Mesothelial cell of epicardium (in vitro differentiated cells): ENCODE measurements at places on chromosomes 2 and 18.

- H3K4me3 ChIP-seq: no peak overlapping the region
- H3K27me3 ChIP-seq: peaks cover 5% of the 10 kb centered on the region
- no peak overlapping the region for H3K27ac ChIP-seq
- no peak for DNase-seq
- peaks cover 10% of the 10 kb centered on the region for H3K4me1 ChIP-seq
- H3K36me3 ChIP-seq: no peaks in the 10 kb centered on the region
These were observed 64.9 kb downstream of the ZCCHC2 start for GRCh38 chr18:62587689-62588088.

DNA sequence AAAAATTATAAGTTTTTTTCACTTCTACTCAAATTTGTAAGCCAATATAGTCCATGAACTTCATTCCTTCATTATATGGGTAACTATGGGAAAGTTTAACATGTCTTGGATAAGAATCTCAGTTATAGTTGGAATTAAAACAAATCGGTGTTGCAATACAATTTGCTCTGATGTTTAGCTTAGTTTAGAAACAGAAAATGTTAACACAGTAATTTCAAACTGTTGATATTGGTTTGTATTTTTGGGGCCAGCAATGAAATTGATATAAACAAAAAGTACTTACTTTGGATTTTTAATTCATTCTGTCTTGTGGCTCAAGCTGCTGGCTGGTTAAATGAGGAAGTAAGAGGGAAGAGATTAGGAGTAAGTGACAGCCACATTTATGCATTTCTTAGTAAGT, 368.5 kb upstream of the NT5C1B start:
- no peak for DNase-seq
- H3K27me3 ChIP-seq: no peaks in the 10 kb centered on the region
- no peak overlapping the region for H3K4me3 ChIP-seq
- H3K4me1 ChIP-seq: no peaks in the 10 kb centered on the region
- H3K36me3 ChIP-seq: no peaks in the 10 kb centered on the region
- H3K27ac ChIP-seq: no peak overlapping the region

- peaks cover 10% of the 10 kb centered on the region for H3K4me1 ChIP-seq
- H3K36me3 ChIP-seq: no peaks in the 10 kb centered on the region
- H3K4me3 ChIP-seq: no peak overlapping the region
- no peak overlapping the region for H3K27ac ChIP-seq
- DNase-seq: no peak
These were observed 35.4 kb downstream of the ANKRD29 start for GRCh38 chr18:23627321-23627720.

GRCh38 chr2:60873381-60873780, 8.0 kb upstream of the REL start:
- no peaks in the 10 kb centered on the region for H3K27me3 ChIP-seq
- H3K4me3 ChIP-seq: no peak overlapping the region
- DNase-seq: no peak
- no peaks in the 10 kb centered on the region for H3K4me1 ChIP-seq

- H3K4me3 ChIP-seq: no peak overlapping the region
- no peaks in the 10 kb centered on the region for H3K27me3 ChIP-seq
- no peak for DNase-seq
- no peaks in the 10 kb centered on the region for H3K4me1 ChIP-seq
- no peak overlapping the region for H3K27ac ChIP-seq
These were observed 684.6 kb downstream of the TRIB2 start for GRCh38 chr2:13401312-13401711.

- H3K27me3 ChIP-seq: peaks cover 27% of the 10 kb centered on the region
- no peaks in the 10 kb centered on the region for H3K4me1 ChIP-seq
- H3K4me3 ChIP-seq: no peak overlapping the region
- H3K36me3 ChIP-seq: no peaks in the 10 kb centered on the region
These were observed 249.0 kb upstream of the OSR1 start for GRCh38 chr2:19607400-19607799.

DNA sequence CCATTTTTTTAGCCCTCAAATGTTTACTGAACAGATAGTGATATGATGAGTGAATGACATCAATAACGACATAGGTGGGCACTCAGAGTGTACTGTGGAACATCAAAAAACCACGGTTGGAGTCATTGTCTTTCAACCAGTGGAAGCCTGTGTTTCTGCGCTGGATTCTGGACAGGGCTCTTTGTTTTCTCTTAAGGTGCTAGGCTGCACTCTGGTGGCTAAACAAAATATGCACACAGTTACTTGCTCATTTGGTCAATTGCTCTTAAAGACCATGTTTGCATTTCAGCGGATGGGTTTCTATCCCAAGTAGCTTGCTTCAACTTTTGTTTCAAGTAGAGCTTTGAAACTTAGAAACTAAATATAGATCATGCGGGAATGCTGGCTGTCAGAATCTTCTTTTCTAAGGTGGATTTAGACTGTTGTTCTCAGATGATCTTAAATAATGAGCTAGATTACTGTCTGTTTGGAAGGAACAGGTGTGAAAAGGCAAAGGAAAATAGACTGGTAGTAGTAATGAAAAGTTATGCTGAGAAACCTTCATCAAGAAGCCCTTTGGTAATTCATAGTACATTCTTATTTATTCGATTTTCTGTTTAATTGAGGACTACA, 48.5 kb upstream of the LYPD6B start:
- no peaks in the 10 kb centered on the region for H3K4me1 ChIP-seq
- H3K27me3 ChIP-seq: peaks cover 1% of the 10 kb centered on the region
- H3K4me3 ChIP-seq: no peak overlapping the region
- H3K27ac ChIP-seq: no peak overlapping the region

DNA sequence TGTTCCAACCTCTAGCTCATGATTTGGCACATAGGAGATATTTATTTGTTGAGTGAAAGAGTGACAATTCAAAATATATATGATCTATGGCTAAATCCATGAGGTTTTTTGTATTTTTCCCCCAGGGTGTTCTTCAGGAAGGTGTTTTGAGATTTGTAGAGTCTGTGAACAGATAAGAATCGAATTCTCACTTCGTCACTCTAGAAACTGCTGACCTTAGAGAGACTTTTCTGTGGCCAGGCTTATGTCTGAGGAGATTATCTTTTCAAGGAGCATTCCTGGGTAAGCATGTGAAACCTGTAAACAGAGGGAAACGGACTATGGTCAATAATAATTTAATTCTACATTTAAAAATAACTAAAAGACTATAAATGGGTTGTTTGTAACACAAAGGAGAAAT, 849 bp upstream of the ITGB6 start:
- no peaks in the 10 kb centered on the region for H3K36me3 ChIP-seq
- no peaks in the 10 kb centered on the region for H3K27me3 ChIP-seq
- H3K27ac ChIP-seq: peak overlapping the region; percentile 32

- H3K27me3 ChIP-seq: no peaks in the 10 kb centered on the region
- H3K4me1 ChIP-seq: peaks cover 14% of the 10 kb centered on the region
- no peak for DNase-seq
- H3K4me3 ChIP-seq: no peak overlapping the region
These were observed 33.3 kb downstream of the ANXA4 start for GRCh38 chr2:69774984-69775982.

DNA sequence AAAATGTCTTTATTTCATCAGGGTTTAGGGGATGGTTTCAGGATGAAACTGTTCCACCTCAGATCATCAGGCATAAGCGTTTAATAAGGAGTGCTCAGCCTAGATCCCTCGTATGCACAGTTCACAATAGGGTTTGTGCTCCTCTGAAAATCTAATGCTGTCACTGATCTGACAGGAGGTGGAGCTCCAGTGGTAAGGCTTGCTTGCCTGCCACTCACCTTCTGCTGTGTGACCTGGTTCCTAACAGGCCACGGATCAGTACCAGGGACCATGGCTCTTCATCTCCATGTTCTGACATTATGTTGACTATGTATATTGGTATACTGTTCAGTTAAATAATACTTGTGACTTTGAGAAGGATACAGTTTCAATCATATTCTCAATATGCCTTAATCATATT, 41.6 kb downstream of the PPIG start:
- DNase-seq: no peak
- H3K36me3 ChIP-seq: peaks cover 25% of the 10 kb centered on the region
- no peaks in the 10 kb centered on the region for H3K27me3 ChIP-seq
- no peak overlapping the region for H3K27ac ChIP-seq

DNA sequence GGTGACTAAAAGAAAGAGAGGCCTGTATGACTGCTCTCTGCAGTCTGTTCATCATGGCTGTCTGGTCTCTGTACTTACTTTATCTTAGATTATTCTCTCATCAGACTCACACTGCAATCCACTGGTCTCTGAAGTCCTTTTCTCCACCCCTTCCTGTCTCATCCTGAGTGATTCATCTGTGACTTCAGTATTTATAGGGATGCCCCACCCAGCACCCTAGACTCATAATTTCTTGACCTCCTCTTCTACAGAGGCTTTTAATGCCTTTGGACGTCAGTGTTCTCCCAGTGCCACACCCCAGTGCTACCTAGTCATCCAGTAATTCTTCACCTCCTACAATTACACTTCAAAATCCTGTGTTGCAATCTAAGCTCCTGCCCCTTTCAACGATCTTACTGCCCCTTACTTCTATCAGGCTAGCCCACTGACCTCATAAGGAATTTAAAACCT, 14.9 kb upstream of the ITPRID2 start:
- no peaks in the 10 kb centered on the region for H3K27me3 ChIP-seq
- no peaks in the 10 kb centered on the region for H3K36me3 ChIP-seq
- no peak overlapping the region for H3K27ac ChIP-seq
- no peak overlapping the region for H3K4me3 ChIP-seq

DNA sequence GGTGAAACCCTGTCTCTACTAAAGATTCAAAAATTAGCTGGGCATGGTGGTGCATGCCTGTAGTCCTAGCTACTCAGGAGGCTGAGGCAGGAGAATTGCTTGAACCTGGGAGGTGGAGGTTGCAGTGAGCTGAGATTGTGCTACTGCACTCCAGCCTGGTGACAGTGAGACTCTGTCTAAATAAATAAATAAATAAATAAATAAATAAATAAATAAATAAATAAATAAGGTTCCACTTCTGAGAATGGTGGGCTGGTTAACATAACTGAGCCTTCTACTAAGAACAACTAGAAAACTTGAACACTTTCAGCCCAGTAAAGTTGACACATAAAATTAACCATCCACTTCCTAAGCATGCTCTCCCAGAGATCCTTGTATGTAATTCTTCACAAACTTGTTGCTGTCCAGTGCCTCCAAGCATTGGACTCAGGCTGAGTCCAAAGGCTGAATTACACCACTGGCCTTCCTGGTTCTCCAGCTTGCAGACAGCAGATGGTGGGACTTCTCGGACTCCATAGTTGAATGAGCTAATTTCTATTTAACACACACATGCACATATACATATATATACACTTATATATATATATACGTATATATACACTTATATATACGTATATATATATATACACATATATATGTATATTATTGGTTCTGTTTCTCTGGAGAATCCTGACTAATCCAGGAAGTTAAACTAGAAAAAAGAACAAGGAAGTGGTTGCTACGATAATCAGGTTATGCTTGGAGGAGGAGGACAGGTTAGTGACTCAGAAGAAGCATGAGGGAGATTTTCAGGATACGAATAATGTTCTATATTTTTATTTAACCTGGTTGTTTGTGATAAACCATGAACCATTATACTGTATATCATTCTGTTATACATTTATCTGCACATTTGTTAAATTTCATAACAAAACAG, 348.8 kb downstream of the METTL4 start:
- H3K36me3 ChIP-seq: no peaks in the 10 kb centered on the region
- H3K4me1 ChIP-seq: peaks cover 18% of the 10 kb centered on the region

DNA sequence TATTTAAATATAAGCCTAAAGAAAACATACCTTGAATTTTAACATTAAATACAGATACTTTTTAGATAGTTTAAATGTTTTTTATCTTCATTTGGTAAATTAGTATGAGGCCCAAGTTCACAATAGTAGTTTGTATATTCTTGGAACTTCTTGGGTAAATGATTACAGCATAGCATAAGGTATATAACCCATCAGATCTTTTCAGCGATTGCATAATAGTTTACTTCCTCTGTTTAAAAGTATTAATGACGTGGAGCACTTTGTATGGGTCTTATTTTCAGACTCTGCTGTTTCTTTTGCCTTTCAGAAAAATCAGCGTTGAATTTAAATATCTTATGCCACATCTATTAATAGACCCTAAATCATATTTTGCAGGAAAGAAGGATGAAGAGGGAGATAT, 60.2 kb downstream of the CHRNA1 start:
- no peak for DNase-seq
- no peaks in the 10 kb centered on the region for H3K36me3 ChIP-seq
- H3K27me3 ChIP-seq: peaks cover 19% of the 10 kb centered on the region
- H3K27ac ChIP-seq: no peak overlapping the region

DNA sequence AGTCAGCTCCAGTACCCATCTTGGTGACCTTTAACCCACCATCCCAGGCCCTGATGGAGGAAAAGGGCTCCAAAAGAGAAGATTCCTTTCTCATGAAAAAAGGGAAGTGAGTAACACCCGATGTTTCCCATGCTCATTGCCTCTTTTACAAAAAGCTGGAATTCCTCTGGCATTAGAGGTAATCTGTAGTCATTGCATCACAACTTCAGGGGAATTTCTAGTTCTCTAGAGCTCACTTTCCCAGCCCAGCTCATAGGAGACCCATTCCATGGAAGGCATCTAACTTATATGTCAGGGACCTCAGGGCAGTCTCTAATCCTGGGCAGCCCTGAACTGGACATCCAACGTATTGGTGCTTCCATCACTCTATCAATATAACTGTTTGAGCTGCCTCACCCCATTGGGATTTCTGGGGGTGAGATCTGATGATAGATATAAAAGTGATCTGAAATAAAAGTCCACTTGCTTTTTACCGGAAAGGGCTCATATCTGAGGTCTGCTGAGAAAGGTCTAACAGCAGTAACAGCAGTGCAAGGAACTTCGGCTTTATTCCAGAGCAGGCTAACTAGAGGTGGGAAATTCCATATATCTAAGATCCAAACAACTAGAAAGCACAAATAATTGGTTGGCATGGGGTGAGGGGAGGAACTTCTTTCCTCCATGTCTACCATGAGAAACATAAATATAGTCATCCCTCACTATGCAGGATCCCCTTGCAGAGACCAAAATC, 106.1 kb downstream of the ETAA1 start:
- no peak overlapping the region for H3K27ac ChIP-seq
- peaks cover 3% of the 10 kb centered on the region for H3K4me1 ChIP-seq
- H3K4me3 ChIP-seq: no peak overlapping the region
- no peak for DNase-seq
- peaks cover 19% of the 10 kb centered on the region for H3K27me3 ChIP-seq
- peaks cover 2% of the 10 kb centered on the region for H3K36me3 ChIP-seq

DNA sequence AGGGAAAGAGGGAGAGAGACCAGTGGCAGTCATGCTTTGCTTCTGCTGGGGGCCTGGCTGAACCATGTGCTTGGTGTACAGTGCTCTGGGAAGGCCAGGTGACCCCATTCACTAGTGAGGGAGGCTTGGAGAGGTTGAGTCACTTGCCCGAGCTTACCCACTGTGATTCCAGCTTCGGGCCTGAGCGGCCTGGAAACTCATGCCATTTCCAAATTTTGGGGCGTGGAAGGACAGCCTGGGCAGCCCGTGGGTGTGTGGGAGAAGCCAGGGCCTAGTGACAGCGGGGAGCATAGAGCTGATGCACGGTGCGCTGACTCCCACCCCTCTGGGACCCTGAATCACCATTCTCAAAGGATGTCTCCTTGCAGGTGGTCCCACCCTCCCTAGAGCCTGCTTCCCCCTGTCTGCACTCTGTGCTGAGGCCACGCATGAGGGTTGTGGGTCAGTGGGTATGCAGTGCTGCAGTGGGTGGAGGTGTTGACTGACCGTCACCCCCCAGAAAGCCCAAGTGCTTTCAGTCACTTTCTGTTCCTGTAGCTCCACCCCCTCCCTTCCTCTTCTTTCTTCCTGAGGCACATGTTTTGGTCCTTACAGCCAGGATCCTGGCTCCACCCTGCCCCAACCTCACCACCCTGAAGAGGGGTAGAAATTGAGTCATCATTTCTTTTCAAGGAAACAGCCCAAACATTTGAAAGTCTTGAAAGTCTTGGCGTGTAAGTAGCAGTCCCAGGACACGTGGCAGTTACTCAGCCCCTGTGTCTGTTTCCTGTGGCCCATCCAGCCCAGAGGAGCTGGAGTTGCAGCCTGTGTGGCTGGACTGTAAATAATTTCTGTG, 69.3 kb upstream of the MCFD2 start:
- peaks cover 4% of the 10 kb centered on the region for H3K4me1 ChIP-seq
- no peaks in the 10 kb centered on the region for H3K36me3 ChIP-seq
- H3K27me3 ChIP-seq: no peaks in the 10 kb centered on the region
- H3K4me3 ChIP-seq: no peak overlapping the region
